ENCODE measurements at places on chromosomes 3 and 15.

GRCh38 chr15:84604826-84605553, 4.2 kb downstream of the ZSCAN2 start:
- peak; percentile 15 for DNase-seq

- no peak for DNase-seq
These were observed 90.0 kb downstream of the PIK3R4 start for GRCh38 chr3:130656627-130657026.

DNA sequence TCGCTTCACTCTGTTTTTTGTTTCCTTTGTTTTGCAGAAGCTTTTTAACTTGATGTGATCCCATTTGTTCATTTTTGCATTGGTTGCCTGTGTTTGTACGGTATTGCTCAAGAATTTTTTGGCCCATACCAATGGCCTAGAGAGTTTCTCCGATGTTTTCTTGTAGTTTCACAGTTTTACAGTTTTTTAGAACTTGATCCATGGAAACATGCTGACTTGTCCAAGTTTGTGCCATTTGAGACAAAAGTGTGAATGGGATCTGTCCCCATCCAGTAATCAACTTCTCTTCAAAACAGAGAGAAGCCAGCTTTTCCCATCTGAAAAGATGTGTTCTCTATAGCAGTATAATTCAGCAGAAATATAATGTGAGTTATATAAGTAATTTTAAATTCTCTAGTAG, 266.5 kb upstream of the LRTM1 start:
- no peak for DNase-seq

DNA sequence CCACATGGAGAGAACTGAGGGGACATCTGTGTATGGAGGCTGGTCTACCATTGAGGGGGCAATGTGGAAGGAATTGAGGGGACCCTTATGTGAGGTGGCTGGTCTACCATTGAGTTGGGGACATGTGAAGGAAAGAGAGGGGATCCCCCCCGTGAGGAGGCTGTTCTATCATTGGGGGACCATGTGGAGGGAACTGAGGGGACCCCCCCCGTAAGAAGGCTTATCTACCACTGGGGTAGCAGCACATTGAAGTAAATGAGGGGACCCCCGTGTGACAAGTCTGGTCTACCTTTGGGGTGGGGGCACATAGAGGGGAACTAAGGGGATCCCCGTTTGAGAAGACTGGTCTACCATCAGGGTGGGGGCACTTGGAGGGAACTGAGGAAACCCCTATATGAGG, 158.0 kb downstream of the FBLN2 start:
- DNase-seq, result no peak

DNA sequence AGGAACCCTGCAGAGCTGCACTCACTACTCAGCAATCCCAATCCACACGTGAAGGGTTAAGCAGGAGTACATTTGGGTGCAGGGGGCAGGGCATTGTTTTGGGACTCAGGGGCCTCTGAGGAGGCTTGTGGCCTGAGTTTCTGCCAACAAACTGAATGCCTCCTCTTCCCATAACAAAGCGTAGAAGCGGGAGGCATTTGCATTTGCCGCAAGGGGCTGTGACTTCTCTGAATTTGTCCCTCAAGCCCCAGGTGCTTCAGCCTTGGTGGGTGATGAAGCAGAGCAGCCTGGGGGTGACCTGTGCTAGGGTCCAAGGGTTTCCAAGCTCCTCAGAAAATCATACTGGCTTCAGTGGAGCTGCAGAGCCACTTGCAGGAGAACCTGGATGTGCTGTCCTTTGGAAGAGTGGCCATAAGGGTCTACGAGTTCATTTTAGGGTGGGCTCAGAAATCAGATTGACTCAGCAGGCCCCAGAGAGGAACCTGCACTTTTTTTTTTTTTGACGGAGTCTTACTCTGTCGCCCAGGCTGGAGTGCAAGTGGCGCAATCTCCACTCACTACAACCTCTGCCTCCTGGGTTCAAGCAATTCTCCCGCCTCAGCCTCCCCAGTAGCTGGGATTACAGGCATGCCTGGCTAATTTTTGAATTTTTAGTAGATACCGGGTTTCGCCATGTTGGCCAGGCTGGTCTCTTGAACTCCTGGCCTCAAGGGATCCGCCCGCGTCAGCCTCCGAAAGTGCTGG, 1.4 kb upstream of the RPSA start:
- DNase-seq, result no peak

DNA sequence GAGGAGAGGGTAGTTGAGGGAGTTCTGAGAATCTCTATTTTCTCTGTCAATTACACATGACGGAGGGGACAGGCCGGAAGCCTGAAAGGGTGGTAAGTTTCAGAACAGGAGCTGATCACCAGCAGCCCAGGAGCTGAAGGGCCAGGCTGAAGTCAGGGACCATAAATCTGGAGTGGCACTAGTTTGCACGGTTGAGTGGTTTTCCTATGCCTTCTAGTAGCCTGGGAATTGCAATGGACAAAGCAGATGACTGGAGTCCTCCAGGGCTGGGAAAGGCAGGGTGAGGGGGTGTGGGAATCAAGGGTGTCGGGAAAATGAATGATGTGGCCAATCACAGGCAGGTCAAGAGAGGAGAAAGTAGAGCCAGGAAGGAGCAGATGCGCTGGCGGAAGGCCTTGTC, 72.5 kb downstream of the MAGEF1 start:
- DNase-seq, result no peak

DNA sequence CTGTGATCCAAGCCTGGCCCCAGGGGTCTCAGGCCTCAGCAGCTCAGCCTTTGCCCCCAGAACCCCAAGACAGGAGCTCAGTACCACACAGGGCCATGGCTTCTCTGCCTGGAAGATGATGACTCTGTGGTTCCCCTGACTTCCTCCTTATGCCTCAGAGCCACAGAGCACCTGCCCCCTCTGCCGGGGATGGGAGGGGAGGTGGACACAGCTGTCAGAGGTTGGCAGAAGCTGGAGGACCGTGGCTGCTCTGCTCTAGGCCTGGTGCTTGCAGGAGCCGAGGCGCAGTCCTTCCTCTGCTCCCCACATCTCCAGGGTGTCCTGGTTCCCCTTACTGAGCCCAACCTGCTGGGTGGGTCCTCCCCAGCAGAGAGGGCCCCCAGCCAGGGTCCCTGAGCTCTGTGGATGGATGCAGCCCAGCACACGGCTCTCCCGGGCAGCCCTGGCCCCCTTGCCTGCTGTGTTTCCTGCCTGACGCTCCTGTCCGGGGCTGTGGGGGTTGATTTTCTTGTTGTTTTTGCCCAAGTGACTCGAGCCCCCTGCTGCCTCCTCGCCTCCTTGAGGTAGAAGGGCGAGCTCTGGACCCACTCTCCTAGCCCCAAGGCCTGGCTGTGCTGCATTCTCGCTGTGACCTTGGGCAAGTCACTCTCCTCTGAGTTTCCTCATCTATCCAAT, 36.6 kb downstream of the PSTPIP1 start:
- DNase-seq, result peak; percentile 47

DNA sequence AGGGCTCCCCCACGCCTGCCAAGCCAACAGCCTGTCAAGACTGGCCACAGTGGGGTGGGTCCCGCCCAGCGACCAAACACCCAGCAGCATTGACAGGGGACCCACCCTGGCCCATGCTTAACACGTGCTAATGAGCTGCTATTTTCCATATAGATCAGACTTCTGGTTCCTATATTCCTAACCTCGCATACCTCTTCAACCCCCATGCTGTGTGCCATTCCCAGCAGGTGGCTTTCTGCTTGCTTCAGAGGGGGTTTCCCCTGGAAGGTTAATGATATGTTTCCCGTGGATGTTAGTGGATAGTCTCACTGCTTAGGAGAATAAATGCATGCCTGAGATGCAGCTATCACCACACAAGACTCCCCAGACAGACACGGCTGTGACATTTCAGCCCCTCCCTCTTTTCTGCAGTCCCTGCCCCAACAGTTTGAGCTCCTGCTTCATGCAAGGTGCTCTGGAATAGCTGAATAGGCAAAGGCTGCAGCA, 37.9 kb upstream of the MGLL start:
- DNase-seq, result no peak

DNA sequence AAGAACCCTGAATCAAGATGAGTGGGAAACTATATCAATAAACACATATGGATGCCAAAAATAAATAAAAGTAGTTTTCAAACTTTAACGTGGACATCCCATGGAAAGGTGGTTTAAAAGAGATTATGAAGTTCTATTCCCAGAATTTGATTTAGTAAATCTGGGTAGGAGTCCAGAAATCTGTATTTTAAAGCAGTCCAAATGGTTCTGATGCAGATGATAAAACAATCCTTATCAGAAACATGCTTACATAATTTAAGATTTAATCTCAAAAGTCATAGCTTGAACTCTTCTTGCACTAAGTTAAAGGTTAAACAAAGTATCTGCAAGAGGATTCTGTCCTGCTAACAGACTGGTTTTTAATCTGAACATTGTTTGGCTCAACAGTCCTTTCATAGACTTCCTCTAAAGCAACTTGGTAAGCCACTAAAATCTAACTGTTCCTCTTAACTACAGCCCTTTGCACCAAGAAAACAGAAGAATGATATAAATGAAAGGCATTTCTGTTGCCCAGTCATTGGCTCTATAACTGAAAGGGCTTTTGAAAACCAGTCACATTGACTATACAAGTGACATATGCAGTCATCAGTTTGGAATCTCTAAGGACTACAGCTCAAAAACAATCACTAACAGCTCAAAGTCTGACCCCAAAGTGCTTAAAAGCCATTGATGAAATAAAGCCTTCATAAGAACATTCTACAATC, 23.4 kb upstream of the MAP4 start:
- DNase-seq, result peak; percentile 31

- DNase-seq, result no peak
These were observed 55.0 kb upstream of the NMNAT3 start for GRCh38 chr3:139732729-139733128.

GRCh38 chr3:187919544-187919943, 174.3 kb upstream of the BCL6 start:
- peak; percentile 83 for DNase-seq

- DNase-seq, result peak; percentile 53
These were observed 86.0 kb downstream of the DTWD1 start for GRCh38 chr15:49706805-49707204.

- DNase-seq, result peak; percentile 24
These were observed 118.7 kb downstream of the PDE8A start for GRCh38 chr15:85100186-85100937.

DNA sequence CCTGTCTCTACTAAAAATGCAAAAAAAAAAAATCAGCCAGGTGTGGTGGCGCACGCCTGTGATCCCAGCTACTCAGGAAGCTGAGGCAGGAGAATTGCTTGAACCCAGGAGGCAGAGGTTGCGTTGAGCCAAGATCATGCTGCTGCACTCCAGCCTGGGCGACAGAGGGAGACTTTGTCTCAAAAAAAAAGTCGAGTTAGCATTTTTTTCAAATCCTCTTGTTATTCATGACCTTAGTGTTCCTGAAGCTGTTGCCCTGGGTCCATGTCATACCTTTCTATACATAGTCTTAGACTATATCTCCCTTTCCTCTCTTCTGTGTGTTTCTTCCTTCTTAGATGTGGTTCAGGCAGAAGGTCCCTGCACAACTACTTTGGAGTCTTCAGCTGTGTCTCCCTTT, 6.4 kb downstream of the FMN1 start:
- no peak for DNase-seq

GRCh38 chr3:195113536-195114425, 157.2 kb downstream of the XXYLT1 start:
- no peak for DNase-seq

Data from suppressor macrophage treated with lipopolysaccharide for 1 hour (primary cell).